ENCODE measurements at places on chromosomes 1 and 21.
A peak's percentile ranks its signal among the peaks of the same experiment; 100 is the strongest.

GRCh38 chr1:4119516-4120220 is 219.6 kb upstream of the C1orf174 start:
- DNase-seq = no peak

DNA sequence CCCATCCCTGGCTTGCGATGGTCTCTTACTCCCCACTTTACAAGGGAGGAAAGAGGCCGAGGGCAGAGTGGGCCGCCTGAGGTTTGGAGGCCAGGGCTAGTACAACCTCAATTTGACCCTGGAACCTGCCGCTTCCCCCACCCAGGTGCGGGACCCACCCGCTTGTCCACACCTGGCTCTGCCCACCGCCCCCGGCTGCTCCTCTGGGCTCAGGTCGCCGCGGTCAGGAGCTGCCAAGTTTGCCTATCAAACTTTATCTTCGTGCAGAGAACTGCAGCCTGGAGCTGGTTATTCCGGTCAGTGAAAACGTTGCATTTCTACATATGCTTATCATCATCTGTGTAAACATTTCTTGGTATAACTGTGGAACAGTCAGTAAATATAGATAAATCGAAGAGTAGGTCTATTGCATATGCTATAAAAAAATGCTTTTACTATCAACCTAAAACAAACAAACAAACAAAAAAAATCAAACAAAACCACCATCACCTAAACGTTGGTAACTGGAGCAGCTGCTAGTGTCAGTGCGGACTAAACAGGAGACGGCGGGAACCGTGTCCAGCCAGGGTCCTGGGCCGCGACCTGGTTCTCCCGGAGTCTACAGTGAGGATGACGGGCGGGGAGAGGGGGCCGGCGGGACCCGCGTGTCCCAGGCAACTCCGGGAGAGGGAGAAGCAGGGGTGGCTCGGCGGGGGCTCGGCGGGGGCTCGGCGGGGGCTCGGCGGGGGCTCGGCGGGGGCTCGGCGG is 906 bp upstream of the ADARB1 start:
- no peak for DNase-seq

DNA sequence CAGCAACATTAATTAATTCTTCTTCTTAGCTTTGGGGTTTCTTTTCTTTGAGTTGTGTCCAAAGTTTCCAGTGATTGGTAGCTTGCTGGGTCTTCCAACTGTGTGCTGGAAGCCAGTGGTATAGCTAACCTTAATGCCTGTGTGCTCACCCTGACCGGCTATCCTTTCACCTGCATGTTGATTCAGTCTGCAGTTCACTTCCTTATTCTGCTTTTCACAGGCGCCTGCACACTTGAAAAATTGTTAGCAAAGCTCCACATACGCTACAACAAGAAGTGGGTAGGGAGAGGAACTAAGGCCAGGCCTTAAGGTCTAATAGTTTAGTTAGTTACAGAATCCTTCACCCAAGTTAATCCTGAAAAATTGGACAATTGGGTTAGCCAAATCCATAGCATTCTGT is 35.7 kb downstream of the NCF2 start:
- no peak for DNase-seq

DNA sequence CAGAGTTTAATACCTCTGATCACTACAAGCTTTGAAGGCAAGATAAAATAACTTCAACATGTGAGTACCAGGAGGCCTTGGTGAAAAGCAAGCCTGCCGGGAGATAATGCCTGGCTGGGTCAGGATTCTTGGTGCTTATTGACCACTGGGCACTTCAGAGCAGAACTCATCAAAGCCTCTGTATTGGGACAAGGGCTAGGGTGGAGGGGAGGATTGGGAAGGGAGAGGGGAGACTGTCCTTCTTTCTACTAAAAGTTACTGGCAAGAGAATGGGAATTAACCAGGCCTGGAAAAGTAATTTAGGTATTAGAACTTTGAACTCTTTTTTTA is 35.2 kb downstream of the NEK2 start:
- no peak for DNase-seq

DNA sequence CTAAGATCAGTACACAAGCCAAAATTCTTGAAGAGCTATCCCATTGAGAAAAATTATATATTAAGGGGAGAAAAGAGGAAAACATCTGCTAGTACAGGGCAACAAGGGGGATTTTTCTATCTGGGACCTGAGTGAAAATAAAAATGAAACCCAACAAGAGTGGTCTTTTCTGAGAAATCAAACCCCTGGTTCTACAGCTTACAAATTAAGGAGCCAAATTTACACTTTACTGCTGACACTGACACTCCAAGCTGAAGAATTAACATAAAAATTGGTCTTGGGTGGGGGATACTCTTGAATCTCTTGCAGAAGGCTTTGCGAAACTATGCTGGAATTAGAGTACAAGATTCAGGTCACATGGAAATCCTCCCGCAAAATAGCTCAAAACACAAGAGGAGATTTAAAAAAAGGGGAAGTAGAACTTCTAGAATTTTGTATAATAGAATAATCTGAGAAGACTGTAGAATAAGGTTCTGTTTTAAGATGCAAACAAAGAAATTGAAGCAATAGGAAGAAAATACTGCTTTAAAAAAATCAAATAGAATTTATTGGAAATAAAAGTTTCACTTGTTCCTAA is 32.1 kb upstream of the HSPA13 start:
- DNase-seq = no peak

GRCh38 chr1:85862456-85862855 is 154.2 kb upstream of the ZNHIT6 start:
- DNase-seq = no peak

- no peak for DNase-seq
These were observed 53.4 kb upstream of the ATP5PO start for GRCh38 chr21:33968995-33969348.

GRCh38 chr21:44838039-44838895 is 20.4 kb upstream of the SUMO3 start:
- no peak for DNase-seq

- DNase-seq = no peak
These were observed 22.7 kb downstream of the PADI2 start for GRCh38 chr1:17096584-17096983.

DNA sequence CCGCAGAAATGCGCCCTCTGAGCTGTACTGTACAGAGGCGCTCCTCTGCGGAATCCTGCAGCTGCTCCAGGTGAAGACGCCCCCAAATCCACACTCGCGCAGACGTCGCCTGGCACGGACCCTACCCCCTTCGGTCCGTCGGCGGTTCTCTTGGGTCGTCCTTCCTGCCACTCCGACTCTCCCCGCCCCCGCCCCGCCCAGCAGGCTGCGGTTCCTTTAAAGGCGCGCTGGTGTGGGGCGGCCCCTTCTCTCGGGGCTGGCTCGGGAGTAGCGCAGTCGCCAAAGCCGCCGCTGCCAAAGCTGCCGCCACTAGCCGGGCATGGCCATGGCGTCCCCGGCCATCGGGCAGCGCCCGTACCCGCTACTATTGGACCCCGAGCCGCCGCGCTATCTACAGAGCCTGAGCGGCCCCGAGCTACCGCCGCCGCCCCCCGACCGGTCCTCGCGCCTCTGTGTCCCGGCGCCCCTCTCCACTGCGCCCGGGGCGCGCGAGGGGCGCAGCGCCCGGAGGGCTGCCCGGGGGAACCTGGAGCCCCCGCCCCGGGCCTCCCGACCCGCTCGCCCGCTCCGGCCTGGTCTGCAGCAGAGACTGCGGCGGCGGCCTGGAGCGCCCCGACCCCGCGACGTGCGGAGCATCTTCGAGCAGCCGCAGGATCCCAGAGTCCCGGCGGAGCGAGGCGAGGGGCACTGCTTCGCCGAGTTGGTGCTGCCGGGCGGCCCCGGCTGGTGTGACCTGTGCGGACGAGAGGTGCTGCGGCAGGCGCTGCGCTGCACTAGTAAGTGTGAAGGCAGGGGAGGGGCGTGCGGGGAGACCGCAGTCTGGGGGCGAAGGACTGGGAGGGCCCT is at the start of gene RASSF5:
RASSF5 (plus strand) TSS at position 248 of the 846 bp plus-strand sequence; CDS start at position 320, 72 bp downstream.
- peak; percentile 52 for DNase-seq

GRCh38 chr1:54091666-54092065 is 38.3 kb downstream of the TCEANC2 start:
- DNase-seq = no peak

DNA sequence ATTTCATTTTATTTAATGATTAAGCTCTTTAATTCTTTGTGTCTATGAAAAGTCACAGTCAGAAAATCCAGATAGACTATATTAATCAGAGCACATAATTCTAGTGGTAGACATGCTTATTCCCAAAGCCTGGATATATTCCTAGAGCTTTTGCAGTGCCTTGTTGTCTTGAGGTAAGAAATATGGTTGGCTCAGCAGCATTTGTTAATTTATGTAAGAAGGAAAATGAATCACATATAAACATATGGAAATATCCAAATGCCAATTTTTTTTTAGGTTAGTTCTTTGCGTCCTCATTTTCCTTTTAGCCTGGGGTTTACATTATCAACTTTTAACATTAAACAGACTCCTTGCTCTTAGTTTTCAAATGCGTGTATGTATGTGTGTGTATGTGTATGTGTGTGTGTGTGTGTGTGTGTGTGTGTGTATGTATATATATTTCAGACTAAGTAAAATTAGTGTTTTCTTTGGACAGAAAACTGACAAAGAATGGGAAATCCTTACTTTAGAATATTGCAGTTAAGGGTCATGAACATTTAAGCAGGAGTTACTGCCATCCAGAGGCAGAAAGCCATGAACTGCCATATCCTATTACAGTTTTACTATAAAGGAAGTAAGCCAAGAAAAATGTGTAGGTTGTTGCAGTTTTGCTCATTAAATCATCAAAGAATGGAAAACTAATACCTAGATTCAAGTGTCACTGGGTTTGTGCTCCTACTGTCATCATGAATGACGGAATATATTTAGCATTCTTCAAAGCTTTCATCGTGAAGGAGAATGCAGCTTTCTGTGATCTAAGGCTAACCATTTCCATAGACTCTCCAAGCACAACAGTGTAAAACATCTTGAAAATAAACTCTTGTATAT is 477.1 kb upstream of the NR5A2 start:
- no peak for DNase-seq

DNA sequence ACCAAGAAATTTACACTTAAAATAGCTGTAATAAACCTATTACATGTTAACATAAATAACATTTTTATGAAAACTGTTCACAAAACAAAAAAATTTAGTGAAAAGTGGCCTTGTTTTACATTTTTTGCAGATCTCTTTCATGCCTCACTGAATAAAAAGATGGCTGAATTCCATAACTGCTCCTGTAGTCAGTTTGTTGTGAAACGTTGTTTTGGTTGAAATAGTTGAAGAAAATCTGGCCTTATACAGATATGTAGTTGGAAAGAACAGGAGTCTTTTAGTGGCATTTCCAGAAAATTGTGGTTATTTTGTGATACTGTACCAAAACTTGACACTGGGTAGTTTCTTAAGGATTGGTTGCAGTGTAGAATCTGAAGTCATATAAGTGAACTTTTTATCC is 18.1 kb downstream of the ITSN1 start:
- no peak for DNase-seq

- DNase-seq = no peak
These were observed 56.7 kb upstream of the PALMD start for GRCh38 chr1:99589186-99589636.

- DNase-seq = peak; percentile 51
These were observed 775 bp upstream of the TMEM63A start for GRCh38 chr1:225882694-225883615.

DNA sequence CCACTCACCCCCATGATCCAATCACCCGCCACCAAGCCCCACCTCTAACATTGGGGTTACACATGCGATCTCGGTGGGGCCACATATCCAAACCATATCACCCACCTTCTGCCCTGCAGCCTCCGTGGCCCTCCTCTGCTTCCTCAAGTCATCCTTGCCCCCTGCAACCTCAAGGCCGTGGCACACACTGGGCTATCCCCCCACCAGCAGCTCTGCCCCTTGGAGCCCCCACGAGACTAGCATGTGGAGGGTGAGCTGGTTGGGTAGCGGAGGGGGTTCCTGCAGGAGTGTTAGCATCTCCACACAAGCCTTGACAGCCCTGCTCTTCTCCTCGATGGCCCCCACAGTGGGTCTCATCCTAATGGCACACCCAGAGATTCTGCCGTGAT is 100.8 kb downstream of the TOMM20 start:
- no peak for DNase-seq

DNA sequence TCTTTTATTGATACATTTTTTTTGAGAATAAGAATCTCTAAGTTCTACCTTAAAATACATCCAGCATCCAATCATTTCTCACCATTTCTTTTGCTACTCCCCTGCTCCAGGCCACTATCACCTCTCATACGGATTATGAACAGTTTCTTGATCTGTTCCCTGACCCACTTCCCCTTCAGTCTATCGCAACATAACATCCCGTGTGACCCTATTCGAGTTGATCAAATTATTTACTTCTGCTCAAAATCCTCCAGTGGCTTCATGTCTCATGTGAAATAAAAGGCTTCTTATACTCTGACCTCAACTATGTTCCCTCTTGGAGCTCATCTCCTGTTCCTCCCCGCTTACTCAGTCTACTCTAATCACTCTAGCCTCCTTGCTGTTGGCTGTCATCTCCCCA is 5.2 kb downstream of the ALG14 start:
- no peak for DNase-seq

GRCh38 chr1:234862944-234863515 is 253.1 kb upstream of the IRF2BP2 start:
- DNase-seq = peak; percentile 64

GRCh38 chr1:87134625-87135328 is 193.9 kb upstream of the LMO4 start:
- no peak for DNase-seq

GRCh38 chr21:24823247-24823646 is 784.0 kb downstream of the MRPL39 start:
- DNase-seq = no peak

DNA sequence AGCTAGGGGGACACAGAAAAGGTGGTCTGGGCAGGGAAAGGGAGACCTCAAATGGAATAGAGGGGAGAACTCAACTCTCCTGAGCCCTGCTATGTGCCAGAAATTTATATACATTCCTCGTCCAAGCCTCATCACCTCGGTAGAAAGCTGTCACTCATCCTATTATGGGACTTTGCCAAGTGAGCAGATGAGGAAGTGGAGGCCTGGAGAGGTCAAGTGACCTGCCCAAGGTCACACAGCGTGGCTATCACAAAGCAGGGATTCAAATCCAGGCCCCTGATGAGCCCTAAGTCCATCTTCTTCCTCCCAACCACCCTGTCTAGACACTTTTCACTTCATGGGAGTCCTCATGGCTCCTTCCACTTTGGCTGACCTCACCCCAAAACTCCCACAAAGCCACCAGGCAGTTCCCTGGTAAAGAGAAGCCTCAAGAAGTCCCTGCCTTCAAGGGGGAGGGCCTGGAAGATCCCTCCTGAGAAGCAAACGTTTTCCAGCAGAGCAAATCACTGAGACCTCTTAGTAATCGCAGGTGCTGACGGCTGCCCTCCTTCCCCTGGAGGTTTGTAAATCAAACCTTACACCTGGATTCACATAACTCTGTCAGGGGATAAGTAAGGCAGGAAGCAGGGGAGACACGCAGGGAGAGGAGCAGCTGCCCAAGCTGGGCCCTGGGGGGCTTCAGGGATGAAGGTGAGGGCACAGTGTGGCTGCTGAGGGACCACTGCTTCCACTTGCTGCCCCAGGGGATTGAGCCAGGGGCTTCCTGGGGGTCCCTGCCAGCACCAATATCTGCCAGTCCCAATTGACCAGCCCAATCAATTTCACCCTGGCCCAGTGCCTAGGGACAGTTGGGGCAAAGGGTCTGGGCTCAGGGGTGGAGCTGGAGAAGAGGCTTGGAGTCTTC is 351.2 kb downstream of the MATN1 start:
- no peak for DNase-seq

Measured in urothelium cell line (cell line).